ENCODE measurements at places on chromosomes 6 and 20.

GRCh38 chr6:118787724-118788423, 106.1 kb upstream of the ASF1A start:
- no peak for DNase-seq

- DNase-seq, result no peak
These were observed 90.8 kb upstream of the OGFRL1 start for GRCh38 chr6:71197780-71198179.

- no peak for DNase-seq
These were observed 111.0 kb downstream of the CD83 start for GRCh38 chr6:14228571-14228970.

DNA sequence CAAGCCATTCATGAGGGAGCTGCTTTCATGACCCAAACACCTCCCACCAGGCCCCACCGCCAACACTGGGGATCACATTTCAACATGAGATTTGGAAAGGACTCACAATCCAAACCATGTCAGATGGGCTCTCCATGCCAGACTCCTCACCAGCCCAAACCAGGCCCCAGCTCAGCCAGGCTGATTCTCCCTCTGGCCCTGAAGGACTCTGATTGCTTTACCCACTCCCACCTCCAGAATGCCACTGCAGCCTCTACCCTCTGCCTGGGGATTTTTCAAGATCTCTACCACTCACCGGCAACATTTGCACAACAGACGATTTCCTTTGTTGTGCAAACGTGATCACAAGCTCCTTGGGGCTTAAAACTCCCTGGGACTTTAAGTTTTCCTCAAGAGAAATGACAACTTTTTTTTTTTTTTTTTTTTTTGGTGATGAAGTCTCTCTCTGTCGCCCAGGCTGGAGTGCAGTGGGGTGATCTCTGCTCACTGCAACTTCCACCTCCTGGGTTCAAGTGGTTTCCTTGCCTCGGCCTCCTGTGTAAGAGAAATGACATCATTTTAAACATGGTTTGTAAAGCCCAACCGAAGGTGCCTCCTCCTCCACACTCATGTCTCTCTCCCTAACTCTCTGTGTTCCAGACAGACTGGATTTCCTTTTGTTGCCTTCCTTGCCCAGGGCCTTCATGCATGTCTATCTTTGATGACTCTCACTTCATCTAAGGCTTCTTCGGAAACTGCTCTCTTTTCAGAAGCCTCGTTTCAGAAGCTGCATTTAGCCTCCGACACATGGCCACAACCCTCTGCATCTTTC, 147.0 kb downstream of the CDH26 start:
- DNase-seq, result no peak

- no peak for DNase-seq
These were observed 24.3 kb downstream of the ADRM1 start for GRCh38 chr20:62326959-62327725.

- no peak for DNase-seq
These were observed 50.4 kb downstream of the BANF2 start for GRCh38 chr20:17749978-17750721.

- no peak for DNase-seq
These were observed 6.4 kb downstream of the ATXN1 start for GRCh38 chr6:16754876-16755275.

- DNase-seq, result no peak
These were observed 41.0 kb upstream of the MPC1 start for GRCh38 chr6:166423781-166424180.

GRCh38 chr20:3786126-3786484, 435 bp downstream of the CENPB start:
- DNase-seq, result no peak

- DNase-seq, result no peak
These were observed 3.5 kb downstream of the PIGT start for GRCh38 chr20:45419188-45420091.

- DNase-seq, result no peak
These were observed 15.7 kb upstream of the CDKN1A start for GRCh38 chr6:36662827-36663256.

- no peak for DNase-seq
These were observed 108.6 kb downstream of the BCKDHB start for GRCh38 chr6:80215063-80215462.

GRCh38 chr6:144289006-144289405, 3.9 kb downstream of the UTRN start:
- DNase-seq, result no peak

DNA sequence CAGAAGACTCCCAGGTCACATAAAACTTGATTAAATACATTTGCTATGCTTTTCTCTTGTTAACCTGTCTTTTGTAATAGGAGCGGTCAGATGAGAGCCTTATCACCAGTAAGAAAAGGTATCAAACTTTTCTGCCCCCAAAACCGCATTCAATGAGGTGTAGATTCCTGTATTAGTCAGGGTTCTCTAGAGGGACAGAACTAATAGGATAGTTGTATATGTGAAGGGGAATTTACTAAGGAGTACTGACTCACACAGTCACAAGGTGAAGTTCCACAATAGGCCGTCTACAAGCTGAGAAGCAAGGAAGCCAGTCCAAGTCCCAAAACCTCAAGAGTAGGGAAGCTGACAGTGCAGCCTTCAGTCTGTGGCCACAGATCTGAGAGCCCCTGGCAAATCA, 32.7 kb downstream of the PTPRK start:
- no peak for DNase-seq

GRCh38 chr6:161498359-161498758, 224.5 kb upstream of the AGPAT4 start:
- no peak for DNase-seq

GRCh38 chr20:36975099-36975818, 23.8 kb upstream of the SAMHD1 start:
- DNase-seq, result peak; percentile 38

DNA sequence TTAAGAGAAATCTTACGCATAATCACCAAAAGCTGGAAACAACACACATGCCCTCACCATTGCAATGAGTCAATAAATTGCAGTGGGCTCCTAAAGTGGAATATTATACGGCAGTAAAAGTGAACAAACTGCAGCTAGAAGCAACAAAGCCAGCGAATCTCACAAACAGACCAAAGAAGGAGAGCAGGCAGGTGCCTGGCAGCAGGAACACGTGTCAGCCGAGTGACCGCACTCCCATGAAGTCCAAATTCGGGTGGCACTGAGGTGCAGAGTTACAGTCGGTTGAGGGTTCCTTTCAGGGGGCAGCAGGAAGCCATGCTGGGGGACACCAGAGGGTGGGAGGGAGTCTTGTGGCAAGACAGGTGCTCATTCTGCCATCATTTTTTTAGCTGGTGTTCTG, 313.1 kb downstream of the TAF4 start:
- DNase-seq, result no peak

DNA sequence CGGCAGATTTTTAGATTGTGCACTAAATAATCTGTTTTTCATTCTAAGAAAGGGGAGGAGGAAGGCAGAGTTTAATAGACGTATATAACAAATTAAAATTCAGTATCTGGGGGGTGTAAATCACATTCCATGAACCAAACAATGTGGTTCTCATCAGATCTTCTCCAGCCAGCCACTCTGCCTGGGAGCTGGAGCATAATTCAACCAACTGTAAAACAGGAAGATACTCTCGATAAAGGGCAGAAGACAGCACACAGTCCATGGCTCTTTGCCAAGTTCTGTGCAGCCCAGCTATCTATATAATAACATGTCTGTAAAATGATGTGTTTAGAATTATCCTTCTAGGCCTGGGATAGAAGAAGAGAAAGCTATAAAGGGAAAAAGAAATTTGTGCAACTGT, 289.9 kb upstream of the ZFP64 start:
- DNase-seq, result no peak

DNA sequence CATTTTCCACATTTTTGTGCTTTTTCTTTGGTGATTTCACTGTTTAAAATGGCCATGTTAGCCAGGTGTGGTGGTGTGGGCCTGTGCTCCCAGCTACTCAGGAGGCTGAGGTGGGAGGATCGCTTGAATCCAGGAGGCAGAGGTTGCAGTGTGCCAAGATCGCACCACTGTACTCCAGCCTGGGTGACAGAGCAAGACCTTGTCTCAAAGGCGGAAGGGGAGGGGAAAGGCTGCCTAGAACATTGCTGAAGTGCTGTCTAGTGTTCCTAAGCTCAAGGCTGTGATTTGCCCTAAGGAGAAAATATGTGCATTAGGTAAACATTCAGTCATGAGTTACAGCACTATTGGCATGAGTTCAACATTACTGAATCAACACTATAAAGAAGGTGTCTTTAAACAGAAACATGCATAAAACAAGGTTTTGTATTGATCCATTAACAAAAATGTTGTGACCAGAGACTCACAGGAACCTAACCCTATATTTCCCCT, 14.0 kb downstream of the ZC2HC1B start:
- DNase-seq, result no peak

DNA sequence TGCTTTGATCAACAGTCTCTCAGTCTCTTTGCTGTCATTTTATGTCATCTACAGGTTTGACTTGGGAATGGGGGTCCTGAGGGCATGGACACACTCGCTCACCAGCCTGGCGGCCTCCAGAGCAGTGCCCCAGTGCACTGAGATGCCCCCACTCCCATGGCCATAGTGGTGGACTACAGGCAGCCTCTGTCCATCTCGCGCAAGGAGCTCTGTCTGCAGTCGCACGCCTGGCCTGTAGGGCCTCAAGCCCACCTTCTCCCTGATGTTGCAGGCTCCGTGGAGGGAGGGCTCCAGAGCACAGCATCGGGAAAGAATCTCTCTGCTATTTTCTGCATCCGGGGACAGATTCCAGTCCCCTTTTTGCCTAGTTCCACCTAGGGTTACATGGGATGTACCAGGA, 22.6 kb downstream of the DDO start:
- no peak for DNase-seq

GRCh38 chr6:167898673-167899311, 72.1 kb downstream of the AFDN start:
- DNase-seq, result no peak

DNA sequence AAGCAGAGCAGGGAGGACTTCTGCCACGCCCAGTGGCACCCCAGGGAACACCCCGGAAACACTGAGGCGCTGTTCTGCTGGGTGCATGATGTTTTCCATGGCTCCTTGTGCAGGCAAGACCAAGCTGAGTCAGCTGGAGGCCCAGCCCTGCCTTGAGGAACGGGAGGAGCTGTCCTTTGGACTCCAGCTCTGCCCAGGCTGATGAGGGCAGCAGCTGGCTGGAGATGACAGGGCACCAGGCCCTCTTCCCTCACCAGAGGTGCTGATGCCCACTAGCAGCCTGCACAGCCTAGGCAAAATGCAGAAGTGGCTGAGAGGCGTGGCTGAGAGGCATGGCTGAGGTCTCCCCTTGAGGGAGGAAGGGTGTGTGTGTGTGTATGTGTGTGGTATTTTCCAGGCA, 2.4 kb downstream of the C6orf132 start:
- DNase-seq, result no peak

DNA sequence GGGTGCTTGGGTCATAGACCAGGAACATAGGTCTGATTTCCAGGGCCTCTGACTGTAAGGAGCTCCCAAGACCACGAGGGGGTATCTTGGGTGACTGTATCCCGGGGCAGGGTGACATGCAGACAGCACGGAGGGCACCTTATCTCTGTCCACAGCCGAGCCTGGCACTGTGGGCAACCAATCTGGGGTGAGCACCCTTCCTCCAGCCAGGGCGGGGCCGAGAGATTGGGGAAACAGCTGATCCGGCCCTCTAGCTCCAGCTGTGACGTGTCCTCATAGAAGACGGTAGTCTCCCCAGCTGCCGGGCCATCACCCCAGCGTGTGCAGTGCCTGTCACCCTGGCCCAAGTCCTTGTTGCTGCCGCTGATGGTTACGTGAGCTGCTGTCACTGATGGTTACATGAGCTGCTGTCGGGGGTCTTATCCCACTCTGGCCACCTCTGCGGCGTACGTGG, 139.6 kb upstream of the RNF24 start:
- DNase-seq, result no peak

GRCh38 chr6:36627141-36627540, 33.0 kb downstream of the SRSF3 start:
- no peak for DNase-seq

DNA sequence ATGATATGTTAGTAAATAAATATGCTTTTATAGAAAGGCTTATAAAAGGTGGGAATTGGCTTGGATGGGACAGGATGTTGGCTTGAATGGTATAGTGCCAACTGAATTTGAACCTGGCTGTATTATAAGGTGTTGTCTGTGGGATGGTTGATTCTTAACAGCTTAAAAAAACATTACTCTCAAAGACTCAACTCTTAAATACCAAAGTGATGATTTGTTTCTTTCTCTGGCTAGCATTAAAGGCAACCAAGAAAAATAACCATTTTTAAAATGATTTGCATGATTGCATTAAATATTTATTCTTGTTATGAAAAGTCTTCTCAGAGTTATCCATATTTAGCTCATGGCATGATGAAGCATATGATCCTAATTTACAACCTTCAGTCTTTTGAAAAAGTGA, 216.2 kb downstream of the RIMS1 start:
- DNase-seq, result no peak

DNA sequence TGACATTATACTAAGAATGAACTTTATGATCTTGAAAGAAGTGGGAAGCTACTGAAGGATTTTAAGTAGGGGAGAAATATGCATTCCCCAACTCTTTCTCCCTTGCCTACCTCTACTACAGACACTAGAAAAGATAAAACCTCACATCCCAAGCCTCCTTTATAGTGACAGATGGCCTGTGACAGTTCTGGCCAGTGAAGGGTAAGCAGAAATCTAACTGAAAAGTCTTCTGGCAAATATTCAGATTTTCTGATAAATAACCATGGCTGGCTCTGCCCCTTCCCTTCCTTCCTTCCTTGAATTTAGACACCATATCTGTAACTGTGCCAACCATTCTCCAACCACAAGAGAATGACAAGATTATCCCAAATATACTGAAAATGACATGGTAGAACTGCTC, 10.2 kb upstream of the BEND6 start:
- DNase-seq, result no peak

GRCh38 chr20:39813190-39813829, 851.2 kb downstream of the DHX35 start:
- DNase-seq, result no peak

DNA sequence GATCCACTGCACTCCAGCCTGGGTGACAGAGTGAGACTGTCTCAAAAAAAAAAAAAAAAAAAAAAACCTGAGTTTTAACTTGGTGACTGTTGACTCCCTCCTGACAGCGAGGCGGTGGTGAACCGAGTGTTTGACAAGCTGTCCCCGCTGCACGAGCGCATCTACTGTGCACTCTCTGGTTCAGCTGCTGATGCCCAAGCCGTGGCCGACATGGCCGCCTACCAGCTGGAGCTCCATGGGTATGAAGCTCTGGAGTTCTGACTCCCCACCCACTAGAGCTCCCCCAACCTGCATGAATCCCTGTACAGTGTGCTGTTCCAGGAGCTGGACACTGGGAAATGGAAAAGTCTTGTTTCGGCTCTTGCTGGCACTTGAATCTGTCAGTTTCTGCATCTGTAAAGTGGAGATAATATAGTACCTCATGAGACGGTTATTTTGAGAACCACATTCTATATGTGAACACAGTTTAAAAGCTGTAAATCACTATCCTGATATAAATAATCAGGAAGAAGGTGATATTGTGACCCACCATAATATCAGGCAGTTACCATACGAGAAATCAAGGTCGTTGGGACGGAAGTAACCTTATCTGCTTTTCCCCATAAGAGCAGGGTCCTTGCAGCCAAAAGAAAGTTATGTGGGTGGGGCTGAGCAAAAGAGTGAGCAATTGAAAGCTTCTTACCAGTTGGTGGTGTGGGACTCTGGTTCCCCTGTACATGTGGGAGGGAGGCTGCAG, 3.3 kb downstream of the PSMB9 start:
- no peak for DNase-seq

- no peak for DNase-seq
These were observed 86.2 kb upstream of the PTPRK start for GRCh38 chr6:128606611-128607010.
